Activated CD8-positive, alpha-beta T cell treated with anti-CD3 and anti-CD28 coated beads for 36 hours (primary cell): ENCODE measurements at places on chromosomes 3 and 15. TPM values are rescaled to one million over a fixed set of nuclear protein-coding genes. Genes with fewer than 3 reads are reported as not detected.
A peak's percentile ranks its signal among the peaks of the same experiment; 100 is the strongest.

GRCh38 chr3:49359623-49360022, 1.5 kb upstream of the GPX1 start:
- DNase-seq: no peak

DNA sequence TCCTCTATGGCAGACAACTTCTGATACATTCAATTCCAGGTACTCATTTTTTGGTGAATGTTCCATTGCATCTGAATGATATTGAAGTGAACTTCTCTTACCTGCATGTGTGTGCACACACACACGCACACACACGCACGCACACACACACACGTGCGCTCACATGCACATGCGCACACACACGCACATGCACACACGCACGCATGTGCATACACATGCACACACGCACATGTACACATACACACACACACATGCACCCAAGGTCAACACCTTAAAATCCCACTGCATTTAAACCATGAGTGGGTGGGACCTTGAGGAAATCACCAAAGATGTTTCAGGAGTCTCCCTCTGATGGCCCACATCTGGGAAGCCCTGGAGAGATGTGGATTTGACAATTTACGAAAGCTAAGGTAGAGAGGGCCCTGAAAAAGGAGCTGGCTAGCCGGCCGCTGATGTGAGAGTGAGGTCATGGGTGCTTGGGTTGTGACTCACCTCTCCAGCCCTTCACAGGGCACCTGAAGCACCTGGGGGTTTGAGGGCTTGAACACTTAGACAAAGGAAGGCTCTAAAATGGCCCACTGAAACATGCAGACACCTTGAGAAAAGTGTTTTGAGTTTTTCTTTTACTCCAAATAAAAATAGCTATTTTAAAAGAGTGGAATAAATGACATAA, 269.1 kb upstream of the LRRFIP2 start:
- DNase-seq: no peak

GRCh38 chr15:49989498-49989897, 129.5 kb downstream of the ATP8B4 start:
- DNase-seq: no peak

DNA sequence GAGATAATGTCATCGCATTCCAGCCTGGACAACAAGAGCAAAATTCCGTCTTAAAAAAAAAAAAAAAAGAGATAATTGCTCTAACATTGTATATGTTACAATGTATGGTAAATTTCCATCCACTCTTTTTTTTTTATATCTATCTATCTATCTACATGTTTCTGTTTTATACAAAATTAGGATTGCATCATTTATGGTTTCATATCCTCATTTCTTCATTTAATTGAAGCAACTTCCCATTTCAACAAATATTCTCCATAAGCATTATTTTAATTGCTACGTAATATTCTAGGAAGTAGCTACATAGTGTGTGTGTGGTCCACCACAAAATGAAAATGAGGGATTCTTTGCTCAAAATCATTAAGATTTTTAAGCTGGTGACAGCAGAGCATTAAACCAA, 18.4 kb downstream of the RBP1 start:
- no peak for DNase-seq

DNA sequence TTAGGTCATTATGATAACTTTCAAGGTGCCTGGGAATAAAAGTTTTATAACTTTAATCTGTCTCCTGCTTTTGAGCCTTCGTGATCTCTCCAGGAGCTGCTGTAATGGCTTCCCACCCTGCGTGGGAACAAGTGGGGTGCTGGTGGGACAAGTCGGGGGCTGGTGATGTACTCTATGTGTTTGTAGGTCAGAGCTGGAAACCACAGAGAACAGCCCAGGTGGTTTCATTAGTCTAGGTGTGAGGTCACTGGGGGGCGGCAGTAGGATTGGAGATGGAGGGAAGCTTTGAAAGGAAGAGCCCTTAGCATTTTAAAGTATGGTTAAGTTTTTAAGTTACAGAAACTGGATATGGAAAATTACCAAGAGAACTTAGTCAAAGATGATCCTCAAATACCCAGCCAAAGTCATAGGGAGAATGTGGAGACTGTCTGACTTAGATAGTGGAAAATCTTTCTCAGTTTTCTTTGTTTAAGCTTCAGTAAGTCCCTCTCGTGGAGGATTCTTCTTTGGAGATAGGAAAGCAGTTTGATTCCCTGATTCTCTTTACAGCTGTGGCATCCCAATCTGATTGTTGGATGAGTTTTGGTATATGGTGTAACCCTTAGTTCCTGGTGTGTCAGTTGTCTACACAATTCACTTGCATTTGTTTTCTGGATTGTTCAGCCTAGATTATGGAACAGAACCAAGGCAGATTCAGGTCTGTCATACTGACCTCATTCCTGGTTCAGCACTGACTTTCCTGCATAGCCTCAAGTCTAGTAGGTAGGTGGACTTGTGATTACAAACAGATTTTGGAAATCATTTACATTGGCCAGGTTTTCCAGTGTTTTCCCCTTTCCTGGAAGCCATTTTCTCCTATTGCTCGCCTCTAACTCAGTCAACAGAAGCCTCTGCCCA, 115.6 kb downstream of the FNDC3B start:
- peak; percentile 21 for DNase-seq

DNA sequence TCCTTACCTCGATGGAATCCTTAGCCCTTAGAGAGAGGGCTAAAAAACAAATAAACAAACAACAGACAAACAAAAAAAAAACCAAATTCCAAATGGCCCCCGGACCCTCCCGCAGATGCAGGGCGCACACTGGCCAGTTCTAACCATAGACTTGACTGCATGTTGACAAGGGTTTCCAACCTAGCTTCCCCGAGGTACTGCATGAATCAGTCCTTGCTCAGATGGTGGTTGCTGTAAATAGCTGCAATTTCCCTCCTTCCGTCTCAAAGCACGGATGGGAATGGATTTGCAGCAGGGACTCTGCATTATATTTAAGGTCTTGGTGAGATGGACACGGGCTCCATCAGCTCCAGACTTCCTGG, 162.8 kb downstream of the CD47 start:
- peak; percentile 7 for DNase-seq

The AQR gene
- total RNA-seq: 35.5 TPM
